Stimulated activated CD8-positive, alpha-beta memory T cell treated with anti-CD3 and anti-CD28 coated beads, Interleukin-15, amount 100 ng/mL, for 4 hours (primary cell): ENCODE measurements at places on chromosomes 5 and 9.

DNA sequence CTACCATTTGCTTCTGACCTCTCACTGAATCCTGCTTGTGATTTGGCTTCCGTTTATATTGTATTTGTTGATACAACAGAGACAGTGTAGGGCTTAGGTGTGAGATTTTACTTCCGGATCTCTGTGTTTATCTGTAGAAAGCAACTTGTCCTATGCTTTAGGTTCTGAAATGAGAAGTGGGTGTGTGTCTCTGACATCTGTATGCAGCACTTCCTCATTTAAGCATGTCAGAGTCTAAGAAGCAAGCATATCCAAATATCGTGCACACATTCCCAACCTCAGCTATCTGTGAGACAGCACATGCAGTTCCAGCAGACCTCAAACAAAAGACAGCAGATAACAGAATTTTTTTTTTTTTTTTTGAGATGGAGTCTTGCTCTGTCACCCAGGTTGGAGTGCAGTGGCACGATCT, 16.3 kb downstream of the KLF9 start:
- DNase-seq, result no peak

DNA sequence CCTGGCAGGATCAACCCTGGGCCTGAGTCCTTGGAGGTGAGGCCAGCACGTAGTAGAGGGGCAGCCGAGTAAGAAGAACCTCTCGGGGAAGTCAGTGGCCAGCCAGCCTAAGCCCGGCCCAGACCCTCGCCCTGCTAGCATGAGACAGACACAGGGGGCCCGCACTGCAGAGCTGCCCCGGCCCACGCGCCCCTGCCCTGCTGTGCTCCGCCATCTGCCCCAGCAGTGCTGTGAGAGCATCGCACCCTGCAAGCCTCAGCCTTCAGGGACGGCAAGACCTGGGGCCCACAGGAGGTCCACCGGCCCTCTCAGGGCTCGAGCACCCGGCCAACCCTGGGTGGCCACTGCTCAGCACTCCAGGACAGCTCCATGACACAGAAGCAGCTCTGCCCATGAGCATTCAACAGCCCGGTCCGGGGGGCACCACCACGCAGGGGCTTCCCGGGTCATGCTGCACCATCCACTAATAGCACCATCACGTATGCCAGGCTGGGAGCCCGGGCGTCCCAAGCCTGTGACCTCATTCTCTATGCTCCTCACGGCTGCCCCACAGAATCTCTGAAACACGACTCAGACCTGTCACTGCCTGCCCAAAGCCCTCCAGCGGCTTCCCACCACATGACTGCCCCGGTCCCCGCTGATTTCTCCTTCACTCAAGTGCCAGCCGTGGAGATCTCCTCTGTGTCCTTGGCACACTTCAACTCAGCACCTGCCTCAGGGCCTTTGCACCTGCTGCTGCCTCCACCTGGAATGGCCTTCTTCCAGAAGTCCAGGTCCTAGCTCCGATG, 38.1 kb downstream of the ADAMTS2 start:
- no peak for DNase-seq

GRCh38 chr9:130834371-130835336, at the start of gene ABL1:
Gene ABL1, plus strand, starts transcription at chr9:130835254. Its CDS starts 193 bp downstream, at chr9:130835447.
- DNase-seq, result peak; percentile 37

GRCh38 chr9:126915846-126916543, 1.4 kb downstream of the RALGPS1 start:
- DNase-seq, result no peak

DNA sequence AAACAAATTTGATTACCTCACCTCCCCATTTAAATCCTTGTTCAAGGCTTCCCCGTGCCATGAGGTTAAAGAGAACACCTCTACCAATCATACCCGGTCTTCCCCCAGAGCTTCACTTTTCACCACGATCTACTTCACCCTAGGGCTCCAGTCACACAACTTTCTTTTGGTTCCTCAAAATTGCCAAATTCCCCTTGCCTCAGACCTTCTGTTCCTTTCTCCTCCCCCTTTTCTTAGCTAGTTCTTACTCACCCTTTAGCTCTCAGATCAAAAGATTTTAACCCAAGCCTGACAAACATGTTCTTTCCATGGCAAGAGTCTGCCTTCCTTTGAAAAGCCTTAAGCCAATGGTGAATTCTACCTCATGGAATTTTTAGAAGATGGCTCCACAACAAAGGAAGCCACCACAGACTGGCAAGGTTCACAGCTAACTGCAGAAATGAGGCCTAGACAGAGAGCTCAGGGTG, 56.7 kb downstream of the MAPKAP1 start:
- no peak for DNase-seq

DNA sequence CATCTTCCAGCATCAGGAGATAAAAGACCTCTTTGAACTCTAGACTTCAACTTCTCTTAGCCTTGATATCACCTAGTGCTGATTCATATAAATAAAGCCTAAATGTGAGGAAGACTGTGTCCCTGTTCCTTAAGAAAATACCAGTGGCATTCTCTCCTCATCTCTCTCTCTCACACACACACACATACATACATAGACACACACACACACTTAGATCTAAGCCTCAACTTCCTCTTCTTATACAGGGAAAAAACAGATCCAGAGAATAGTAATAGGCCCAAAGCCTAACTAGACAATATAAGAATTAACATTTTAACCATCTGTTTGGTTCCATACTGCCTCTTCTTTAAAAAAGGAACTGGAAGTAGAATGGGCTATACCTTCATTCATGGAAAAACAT, 195.3 kb upstream of the NR4A3 start:
- DNase-seq, result no peak

- DNase-seq, result no peak
Observed at GRCh38 chr5:181205761-181206649, 1.0 kb upstream of the TRIM7 start.

DNA sequence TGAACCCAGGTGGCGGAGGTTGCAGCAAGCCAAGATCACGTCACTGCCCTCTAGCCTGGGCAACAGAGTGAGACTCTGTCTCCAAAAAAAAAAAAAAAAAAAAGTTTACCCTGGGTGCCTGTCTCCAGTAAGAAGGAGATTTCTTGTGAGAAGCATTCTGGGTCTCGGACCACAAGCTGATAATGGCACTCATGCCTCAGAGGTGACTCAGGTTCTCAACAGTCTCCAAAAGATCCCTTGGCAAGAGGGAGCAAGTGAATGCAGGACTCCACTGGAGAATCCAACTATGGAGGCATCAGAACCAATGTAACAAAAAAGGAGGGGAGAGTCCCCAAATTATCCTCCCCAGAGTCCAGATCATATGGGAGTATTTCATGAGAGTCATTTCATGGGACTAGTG, 106.0 kb upstream of the LRRTM2 start:
- DNase-seq, result no peak

DNA sequence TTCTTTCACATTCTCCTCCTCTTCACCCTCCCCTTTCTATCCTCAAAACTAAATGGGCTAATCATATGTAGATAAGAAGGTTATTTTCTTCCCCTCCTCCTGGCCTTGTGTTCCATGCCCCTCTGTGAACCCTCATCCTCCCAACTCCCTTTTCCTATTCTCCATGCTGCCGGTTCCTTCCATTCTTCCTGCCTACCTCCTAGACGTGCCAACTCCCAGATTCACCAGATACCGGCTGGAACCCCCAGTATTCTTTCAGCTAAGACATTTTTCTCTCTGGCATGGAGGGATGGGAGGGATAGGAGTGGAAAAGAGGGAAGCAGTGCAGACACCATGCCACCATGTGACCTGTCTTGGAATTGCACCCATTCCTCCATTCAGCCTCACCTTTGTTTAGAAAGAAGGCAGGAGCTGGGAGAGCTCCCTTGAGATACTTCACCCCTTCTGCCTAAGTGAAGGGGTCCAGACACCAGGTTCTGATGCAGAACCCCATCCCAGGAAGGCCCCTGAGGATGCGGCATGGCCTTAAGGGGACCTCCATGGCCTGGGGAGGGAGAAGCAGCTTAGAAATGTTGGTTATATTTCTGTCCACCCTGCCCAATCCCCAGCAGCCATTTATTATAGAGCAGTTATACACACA, 4.8 kb downstream of the DNAJB5 start:
- no peak for DNase-seq

DNA sequence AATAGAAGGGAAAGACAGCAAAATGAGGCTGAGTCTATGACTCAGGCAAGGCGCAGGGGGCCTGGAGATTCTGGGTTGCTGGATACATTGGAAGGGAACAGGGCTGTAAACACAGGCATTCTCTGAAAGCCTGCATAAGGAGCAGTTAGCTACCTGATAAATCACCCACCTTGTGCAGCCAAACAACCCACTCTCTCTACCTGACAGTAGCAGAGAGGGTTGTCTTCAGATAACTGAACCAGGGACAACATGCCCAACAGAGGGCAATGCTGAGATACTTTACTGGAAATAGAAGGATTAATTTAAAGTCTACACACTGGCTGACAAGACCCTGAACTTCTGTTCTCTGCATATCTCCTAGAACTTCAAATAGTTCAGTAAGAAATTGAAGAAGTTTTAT, 161.6 kb downstream of the KCTD16 start:
- no peak for DNase-seq

GRCh38 chr5:141260458-141261237, 15.5 kb downstream of the PCDHB15 start:
- no peak for DNase-seq

DNA sequence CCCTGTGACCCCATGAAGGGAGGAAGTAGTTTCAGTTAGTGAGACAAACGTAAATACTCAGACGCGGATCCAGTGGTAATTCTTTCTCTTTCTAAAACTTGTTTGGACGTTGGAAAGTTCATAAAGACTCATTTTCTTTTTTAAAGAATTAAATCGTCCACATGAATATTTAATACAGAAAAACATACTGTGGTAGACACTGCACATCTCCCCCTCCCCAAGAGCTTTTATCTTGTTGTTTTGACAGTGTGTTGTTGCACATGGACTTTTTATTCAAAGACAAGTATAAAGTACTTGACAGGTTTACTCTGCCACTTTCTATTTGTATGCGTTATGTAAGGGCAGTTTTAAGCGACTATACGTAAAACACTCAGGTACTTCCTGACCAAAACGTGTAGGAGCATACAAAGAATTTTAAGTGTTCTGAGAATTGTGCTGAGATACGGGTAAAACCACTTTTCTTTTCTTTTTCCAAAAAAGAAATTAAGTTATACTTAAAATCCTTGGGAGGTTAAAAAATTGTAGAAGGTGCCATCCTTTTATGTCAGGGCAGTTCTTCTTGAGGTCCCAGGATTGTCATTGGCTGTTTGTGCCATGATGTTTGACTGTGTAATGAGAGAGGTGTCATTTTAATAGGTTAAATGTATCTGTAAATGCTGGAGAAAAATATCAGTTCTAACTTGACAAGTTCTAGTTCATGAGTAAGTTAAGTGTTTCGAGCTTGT, 1.3 kb downstream of the NIPBL start:
- DNase-seq, result no peak

GRCh38 chr5:108312258-108312657, 69.6 kb downstream of the FBXL17 start:
- no peak for DNase-seq

GRCh38 chr9:114532561-114533237, 27.4 kb upstream of the WHRN start:
- DNase-seq, result no peak

GRCh38 chr9:103949096-103949495, 145.0 kb upstream of the SMC2 start:
- no peak for DNase-seq

DNA sequence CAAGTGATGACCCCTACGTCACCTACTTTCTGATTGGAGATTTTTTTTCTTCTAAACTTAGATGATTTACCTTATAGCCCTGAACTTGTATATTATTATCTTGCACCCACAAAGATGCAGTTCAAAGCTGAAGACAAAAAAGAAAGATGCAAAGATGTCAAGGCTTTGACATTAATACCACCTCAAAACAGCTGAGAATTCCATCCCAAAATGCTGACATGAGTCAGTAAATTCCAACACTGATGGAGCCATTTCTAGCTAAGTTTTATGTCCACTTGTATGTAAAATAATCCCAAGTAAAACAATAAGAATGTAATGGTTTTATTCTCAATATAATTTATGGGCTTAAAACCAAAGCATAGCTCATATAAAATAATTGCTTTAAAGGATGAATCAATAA, 91.5 kb upstream of the CDH9 start:
- DNase-seq, result no peak

DNA sequence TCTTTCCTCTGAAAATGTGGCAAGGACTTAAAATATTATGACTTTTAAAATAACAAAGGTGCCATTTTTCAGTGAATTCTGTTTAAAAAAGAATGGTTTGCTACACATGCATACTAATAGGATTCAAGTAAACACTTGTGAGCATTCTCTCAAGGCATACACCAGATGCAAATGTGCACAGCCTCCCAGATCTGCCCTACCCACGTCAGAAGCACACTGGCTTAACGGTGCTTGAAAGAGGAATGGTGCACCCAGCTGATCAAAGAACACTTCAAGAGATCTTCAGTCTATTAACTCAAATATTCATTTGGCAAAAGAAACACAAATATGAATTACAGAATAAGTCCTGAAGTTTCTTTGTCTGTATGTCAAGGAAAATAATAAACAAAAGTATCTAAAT, 15.8 kb downstream of the GABRB2 start:
- no peak for DNase-seq

DNA sequence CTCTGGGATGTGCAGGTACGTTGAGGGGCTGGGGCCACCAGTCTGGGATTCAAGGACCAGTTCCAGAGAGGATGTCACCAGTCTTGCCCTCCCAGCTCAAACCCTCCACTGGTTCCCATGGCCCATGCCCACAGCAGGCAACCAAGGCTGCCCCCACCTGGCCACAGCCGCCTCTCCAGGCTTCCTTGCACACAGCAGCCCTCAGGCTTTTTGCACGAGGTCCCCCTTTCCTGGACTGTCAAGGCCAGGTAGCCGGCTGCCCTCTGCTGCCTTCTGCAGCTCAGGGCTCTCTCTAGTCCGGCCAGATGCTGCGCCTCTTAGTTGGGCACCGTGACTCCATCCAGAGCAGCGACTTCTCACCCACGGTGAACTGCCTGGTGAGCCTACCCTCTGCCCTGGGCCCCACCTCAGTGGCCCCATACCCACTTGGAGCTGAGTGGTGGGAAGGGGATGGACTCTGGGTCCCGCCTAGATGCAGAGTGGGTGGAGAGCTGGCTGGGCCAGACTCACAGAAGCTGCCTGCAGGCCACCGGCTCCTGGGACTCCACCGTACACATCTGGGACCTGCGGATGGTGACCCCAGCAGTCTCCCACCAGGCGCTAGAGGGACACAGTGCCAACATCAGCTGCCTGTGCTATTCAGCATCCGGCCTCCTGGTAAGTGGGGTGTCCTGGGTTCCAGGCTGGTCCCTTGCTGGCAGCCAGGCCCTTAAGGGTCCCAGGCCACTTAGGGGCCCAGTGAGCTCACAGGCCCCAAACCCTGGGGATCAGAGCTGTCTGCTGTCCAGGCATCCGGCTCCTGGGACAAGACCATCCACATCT, 2.9 kb downstream of the WDR38 start:
- no peak for DNase-seq

DNA sequence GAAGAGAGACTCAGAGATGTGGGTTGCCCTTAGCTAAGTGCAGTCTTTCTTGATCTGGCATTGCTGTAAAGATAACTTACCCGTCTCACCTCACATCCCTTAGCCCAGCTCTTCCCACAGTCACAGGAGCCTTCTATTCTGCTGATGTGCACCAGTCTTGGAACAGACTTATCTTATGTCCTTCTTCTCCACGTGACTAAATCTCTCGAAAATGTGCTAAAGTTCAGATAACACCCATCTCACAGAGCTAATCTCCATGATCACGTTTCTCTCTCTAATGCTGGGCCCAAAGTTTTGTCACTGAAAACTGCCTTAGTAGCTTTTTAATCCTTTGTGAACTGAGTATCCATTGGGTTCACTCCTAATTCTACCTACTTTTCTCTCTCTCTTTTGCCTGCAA, 16.7 kb downstream of the SLC36A1 start:
- no peak for DNase-seq
